ENCODE measurements at places on chromosomes 2 and 18.

DNA sequence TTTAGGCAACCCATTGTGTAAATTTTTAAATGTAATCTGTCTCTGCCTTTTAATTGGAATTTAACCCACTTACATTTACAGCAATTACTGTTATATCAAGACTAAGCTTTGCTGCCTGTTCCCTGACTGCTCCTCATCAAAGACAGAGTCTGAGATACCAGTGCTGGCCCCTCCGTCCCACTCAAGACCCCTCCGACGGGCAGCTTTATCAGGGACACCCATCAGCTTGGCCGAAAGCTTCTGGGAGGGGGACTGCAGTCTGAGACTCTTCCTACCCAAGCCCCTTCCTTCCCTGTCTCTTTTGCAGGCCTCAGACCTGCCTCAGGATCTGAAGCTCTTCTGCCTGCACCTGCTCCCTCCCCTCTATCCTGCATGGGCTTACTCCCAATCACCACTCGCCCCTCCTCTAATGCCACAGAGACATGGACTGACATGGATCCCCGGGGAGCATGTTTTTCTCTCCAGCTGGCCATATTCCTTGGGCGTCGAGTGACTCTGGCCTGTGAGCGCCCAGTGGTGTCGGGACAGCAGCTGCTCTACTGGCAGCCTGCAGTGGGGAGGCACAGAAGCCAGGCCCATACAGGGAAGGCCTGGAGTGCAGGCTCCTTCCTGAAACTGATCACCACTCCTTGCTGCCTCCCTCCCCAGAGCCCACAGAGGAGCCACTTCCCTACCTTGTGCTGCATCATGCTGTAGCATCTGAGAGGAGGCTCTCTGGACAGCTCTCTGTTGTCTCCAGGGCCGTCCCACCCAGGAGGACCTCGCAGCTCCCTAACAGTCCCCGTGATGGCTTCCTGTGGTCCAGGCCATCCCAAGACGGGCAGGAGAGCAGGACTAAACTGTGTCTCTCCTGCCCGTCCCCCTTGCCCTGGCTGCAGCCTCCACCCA is 3.7 kb upstream of the KIF1A start:
- DNase-seq = no peak

DNA sequence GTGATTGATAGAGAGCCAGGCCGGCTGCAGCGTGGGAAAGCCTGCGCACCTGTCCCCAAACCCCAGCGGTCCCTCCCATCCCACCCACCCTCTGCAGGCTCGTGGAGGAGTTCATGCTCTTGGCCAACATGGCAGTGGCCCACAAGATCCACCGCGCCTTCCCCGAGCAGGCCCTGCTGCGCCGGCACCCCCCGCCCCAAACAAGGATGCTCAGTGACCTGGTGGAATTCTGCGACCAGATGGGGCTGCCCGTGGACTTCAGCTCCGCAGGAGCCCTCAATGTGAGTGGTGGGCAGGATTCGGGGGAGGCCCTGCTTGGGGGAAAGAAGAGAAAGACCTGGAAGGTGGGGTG is 48.9 kb upstream of the ALPP start:
- DNase-seq = no peak

DNA sequence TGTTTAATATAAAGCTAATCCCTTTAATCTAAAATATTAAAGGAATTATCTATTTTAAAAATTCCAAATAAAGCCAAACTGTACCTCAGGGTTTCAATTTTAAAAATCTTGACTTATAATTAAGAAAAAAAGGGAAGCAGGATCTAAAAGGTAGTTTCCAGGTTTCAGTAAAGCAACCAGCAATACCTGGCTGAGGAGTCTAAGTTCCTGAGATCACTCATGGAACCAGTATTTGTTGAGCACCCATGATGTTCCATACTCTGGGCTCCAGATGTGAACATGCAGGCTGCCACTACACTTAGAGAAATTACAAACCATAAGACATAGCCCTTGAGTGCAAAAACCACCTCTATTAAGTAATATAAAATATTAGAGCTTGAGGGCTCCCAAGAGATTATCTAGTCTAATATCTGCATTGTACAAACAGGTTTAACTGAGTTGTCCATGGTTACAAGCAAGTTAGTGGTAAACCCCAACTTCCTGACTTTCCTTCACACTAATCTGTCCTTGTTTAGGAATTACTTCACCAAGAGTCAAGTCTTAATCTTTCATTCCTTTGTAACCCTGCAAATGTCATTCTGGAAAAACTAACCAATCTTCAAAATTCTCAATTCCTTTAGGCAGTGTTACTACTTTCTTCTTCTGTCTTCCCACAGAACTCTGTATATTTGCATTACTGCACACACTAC is 49.2 kb downstream of the CLASP1 start:
- DNase-seq = no peak

GRCh38 chr2:72603481-72603880 is 222.4 kb downstream of the EXOC6B start:
- DNase-seq = no peak

DNA sequence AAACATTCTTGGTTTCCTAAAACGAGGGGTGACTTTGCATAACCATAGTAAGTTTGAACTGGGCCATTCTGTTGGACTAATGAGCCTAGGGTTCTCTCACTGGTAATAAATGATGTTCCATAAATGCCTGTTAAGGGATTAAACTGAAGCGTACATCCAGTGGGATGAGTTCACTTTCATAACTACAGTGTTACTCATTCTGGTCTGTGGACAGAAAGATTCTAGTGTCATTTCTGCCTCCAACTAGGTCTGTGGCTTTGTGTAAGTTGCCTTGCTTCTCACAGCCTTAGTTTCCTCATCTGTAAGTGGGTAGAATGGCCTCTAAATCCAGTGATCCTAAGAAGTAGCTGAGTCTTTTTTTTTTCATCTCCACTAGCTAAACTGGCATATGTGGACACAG is 1860.6 kb upstream of the PIK3C3 start:
- no peak for DNase-seq

DNA sequence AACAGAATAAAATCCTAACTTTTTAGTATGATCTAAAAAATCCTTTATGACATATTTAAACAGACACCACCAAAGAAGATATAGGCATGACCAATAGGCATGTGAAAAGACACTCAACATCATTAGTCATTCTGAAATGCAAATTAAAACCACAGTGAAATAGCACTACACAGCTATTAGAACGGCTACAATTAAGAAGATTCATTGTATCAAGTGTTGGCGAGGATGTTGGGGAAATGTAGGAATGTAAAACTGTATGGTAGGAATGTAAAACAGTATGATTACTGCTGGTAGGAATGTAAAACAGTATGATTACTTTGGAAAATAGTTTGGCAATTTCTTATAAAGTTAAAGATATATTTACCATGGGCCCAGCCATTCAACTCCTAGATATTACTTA is 253.3 kb upstream of the TCF4 start:
- no peak for DNase-seq

- no peak for DNase-seq
Measured at GRCh38 chr2:46521215-46521683, 41.9 kb downstream of the TMEM247 start.

DNA sequence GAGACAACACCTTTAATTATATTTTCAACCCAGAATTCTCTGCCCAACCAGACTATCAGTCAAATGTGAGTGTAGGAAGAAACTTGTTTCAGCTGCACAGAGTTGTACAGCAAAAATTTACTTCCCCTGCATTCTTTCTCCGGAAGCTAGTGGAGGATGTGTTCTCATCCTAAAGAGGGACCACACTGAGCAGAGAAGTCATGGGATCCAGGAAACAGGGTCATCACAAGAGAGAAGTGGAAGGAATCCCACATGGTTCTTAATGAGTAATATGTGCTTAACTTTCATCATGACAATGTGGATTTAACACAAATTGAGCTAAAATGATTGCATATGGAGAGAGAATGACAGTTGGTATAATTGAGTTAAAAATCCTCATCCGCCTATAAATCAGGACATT is 78.2 kb downstream of the INPP4A start:
- DNase-seq = no peak

DNA sequence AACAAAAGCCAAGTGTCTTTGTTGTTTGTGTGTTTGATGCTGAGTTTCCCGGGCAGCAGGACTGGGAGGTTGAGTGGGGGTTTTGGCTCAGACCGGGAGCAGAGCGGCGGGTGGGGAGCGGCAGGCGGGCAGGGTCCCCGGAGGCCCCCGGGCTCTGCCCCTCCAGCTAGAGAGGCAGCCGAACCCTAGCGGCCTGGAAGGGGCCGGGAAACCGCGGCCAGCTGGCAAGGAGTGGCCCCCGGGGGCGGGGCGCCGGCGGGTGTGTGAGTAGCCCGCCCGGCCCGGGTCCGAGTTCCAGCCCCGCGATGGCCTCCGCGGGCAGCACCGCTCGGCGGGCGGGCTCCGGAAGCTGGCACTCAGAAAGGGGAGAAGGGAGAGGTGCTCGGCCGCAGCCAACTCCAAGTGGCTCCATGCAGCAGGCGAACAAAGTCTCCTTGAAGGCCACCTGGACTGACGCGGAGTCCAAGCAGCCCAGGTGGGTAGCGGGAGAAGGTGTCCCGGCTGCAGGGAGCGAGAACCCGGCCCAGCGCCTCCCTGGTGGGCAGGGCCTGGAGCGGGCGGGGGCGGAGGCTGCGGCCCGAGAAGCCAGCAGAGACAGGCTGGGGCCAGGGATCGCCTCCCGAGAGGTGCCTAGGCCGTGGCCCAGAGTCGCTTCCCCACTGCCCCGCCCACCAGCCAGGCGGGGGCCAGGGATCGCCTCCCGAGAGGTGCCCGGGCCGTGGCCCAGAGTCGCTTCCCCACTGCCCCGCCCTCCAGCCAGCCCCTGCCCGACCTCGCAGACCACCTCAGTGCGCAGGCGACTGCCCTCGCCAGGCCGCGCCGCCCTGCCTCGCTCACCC is at the start of gene ANKRD53:
Gene ANKRD53, plus strand, starts transcription at position 290 of the 839 bp plus-strand sequence. Its CDS starts 16 bp downstream, at position 306.
- DNase-seq = no peak

DNA sequence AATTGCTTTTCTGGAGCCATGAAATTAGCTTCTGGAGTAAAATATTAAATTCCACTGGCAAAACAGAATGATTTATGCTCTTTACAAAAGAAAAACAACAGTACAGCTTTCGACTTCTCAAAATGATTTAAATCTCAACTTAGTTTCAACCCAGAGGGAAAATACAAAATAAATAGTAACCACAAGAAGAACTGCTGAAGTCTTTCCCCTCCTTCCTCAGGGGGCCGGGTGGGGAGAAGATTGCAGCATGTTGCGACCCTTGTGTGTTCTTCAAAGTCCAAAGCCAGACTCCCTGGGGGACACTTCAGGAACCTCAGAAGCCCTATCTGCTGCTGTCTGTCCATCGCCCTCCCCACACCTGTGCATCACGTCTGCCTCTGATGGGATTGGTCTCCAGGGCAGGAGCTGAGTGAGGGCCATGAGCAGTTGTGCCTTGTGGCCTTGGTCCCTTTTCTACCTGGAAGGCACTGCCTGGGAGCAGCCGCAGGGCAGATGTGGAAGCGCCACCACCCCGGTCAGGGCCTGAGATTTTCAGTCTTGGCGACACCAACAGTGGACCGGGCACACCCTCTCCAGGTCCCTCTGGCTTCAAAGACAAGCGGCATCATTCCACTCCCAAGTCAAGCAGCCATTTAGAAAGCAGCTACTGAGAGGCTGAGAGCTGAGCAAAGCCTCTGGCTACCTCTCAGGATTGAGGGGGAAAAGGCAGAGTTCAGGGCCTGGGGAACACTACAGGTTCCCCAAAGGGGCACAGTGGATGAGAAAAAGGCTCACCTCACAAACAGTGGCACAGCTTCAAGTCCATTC is 210.1 kb upstream of the RAB6C start:
- DNase-seq = no peak

- DNase-seq = no peak
Measured at GRCh38 chr18:23291456-23292205, 156.3 kb downstream of the CABLES1 start.

DNA sequence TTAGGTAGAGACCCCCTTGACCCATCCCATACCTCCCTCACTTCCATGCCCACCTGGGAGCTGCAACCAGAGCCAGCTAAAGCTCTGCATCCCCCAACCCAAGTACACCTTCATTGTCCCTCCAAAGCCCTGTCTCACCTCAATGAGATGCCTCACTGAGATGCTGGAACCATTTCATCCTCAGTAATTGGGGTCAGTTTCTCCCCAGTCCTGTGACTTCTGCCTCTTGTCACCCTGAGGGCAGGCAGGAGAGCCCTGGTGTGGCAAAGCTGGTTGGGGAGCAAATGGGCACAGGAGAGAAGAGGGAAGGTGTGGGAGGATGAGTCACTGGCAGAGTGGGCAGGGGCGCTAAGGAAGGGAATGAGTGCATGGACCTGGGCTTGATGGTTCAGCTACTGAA is 27.9 kb upstream of the NT5DC4 start:
- peak; percentile 77 for DNase-seq

- DNase-seq = no peak
Measured at GRCh38 chr2:142992840-142993239, 115.4 kb downstream of the KYNU start.

DNA sequence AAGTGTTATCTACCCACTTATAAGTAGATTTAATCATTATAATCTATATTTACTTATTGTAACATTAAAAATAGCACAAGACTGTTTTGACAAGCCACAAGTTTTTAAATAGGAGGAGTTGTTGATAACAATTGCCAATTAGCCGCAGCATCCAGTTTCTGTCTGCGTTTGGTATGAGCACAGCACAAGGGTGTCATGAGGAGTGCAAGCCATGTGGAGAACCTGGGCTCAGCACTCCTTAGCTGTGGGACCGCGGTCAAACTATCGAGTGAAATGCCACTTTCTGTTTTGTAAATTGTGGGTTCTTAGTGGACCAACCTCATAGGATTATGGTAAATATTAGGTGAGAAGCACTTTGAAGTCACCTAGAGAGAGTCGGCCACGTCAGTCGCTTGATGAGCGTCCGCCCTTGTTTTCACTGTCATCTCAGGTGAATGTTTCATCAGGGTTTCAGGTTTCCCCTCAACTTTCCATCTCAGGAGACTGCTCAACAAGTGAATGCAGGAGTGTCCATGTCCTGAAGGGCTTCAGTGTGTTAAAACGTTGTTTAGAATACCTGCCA is 294.5 kb downstream of the ZNF407 start:
- DNase-seq = no peak

GRCh38 chr2:183229386-183229785 is 105.1 kb downstream of the NUP35 start:
- DNase-seq = no peak

DNA sequence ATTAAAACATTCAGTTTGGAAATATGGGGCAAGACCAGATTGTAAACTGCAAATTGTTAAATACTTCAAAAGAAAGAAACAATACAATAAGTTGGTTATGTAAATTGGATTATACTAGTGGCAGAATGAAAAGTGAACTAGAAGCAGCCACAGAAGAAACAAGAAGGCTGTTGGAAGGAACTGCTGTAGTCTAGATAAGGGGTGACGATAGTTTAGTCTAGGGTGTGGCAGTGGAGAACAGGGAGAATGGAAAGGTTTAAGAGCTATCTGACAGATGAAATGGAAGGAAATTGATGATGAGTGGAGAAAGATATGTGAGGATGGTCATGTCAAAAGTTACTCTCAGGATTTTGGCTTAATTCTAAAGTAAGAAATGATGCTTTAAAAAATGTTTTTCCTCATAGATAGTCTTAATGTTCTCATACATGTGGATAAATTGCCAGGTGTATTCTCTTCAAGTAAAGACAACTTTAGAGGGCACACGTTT is 179.7 kb downstream of the GPD2 start:
- DNase-seq = no peak
